SJSA1 (cell line): ENCODE measurements at places on chromosomes 6 and 20. TPM values are rescaled to one million over a fixed set of nuclear protein-coding genes. Genes with fewer than 3 reads are reported as not detected.

CLDN20 gene
- total RNA-seq, result not detected in 2 replicates

DEFB114 gene
- total RNA-seq, result not detected in 2 replicates

SYNE1 gene
- 28.7 and 53.6 TPM in 2 replicates for total RNA-seq

WFDC5 gene
- not detected in 2 replicates for total RNA-seq

SAPCD1 gene
- total RNA-seq, result 1.4 TPM in 1 of 2 replicates, not detected in the other

ERMARD gene
- total RNA-seq, result 11.3 and 13.4 TPM in 2 replicates

PBX2 gene
- total RNA-seq, result 11.8 and 13.2 TPM in 2 replicates

GRCh38 chr20:35199740-35200139, 26.8 kb upstream of the MMP24 start:
- DNase-seq, result no peak

GRCh38 chr6:36340618-36341454, 4.1 kb upstream of the BNIP5 start:
- DNase-seq, result peak; percentile 44

DNA sequence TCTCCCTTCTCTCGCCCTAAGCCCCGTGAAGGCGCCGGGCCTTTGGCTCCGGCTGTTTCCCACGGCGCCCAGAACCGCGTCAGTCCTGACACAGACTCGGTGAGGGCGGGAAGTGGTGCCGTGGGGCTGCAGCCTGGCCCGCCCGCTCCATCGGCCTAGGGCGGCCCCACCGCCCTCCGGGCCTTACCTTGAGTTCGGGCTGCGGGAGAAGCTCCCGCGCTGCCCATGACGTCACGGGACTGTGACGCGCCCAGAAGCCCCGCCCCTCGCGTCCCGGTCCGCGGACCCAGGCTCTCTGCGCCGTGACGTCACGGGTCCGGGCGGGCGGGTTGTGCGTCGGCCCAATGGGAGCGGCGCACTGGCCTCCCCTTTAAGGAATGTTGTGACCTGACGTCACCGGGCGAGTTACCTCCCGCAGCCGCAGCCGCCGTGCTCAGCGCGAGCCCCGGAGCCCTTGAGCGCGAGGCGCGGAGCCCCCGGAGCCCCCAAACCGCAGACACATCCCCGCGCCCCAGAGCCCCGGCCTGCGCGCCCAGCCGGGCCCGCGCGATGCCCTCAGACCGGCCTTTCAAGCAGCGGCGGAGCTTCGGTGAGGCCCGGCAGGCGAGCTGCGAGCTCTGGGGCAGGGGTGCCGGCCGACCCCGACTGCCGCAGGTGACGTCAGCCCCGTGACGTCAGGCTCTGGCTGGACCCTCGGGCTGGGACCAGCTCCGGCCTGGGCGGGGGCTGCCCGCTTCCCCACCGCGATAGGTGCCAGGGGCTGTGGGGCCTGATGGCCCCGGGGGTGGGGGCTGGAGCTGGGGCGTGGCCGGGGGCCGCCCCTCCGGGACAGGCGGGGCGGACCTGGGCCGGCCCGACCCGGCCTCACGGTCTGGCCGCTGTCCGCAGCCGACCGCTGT, at the start of gene MAP1LC3A:
Gene MAP1LC3A, plus strand, starts transcription at position 399 of the 899 bp plus-strand sequence. Its CDS starts 151 bp downstream, at position 550.
- peak; percentile 93 for DNase-seq

DNA sequence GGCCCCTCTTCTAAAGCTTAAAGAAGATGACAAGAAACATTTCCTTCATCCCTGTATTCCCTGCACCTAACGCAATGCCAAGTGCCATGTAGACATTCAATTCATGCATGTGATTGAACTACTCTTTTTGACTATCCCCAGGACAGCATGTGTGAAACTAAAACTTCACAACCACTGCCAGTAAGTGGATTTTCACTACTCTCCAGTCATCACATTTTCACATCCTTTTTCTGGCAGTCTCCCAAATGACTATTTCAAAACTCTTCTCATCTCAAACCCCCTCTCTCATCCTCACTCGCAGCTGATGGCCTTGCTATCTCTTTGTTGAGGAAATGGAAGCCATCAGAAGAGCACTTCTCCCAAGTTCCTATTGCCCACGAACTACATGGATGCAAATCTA, 122.6 kb downstream of the OPRM1 start:
- no peak for DNase-seq

- DNase-seq, result no peak
Measured at GRCh38 chr6:9646342-9647070, 768.4 kb downstream of the TFAP2A start.

DNA sequence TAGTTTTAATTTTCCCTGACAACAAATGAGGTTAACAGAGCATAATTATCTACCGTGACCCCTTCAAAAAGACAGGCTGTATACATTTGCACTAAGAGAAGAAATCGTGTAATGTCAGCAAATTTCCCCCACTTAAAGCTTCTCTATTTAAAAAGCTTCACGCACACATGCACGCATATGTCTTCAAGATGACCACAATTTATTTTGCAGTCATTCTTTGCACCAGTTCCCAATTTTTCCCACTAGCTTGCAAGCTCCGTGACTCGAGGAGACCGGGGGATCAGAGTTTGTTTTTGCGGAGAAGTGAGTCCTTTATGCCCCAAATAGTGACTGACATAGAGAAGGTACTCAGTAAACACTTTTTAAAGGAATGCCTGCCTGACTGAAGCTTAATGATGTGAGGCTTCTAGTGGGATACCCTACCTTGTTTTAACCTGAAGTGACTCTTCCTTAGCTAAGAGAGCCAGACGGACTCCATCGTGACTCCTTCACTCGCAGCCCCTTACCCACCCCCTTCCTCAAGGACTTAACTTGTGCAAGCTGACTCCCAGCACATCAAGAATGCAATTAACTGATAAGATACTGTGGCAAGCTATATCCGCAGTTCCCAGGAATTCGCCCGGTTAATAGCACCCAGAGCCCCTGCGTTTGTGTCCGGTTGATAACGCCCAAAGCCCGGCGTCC, 9.3 kb upstream of the NQO2 start:
- DNase-seq, result peak; percentile 53

DNA sequence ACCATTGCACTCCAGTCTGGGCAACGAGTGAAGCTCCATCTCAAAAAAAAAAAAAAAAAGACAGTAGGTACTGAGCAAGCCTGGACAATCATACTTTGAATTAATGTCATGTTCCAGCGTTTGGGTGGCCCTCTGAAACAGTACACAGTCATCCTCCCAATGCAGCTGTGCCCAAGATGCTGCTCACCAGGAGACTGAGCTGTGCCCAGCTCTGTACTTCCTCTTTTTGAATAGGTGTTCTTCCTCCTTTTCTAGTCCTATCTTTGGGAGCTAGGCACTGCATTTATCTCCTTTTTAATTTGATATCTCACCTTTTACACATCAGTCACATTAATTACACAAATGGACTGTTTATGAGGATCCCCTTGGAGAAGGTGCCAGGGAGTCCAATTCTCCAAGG, 101.5 kb downstream of the RPP40 start:
- DNase-seq, result no peak

DNA sequence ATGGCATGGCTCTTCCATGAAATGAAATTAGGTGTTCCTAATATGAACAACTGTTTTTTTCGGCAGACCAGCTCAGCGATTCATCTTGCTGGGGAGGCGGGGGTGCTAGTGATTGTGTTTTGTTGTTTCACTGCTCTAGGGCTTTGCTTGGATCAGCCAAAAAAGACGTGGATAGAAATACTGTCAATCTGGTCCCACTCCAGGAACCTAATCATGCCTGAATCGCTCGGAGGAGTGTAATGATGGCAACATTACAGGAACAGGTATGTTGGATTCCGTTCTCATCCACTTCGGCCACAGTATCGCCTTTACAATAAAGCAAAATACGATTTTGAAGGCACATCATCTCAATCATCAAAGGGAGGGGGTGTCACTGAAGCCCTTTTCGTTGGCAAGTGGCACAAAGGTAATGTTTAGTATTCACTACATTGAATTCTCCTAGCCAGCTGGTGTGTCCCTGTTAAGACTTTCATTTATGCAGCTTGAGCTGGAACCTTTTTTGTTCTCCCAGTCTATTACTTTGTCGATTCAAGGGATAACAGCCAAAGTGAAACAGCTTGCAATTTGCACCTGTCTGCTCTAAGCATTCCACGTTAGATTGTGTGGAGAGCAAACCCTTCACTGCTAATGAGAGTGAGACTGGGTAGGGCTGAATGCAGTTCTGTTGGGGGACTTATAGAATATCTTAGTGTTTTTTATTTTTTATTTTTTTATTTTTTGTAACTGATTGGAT, 477.7 kb downstream of the TFAP2A start:
- DNase-seq, result no peak

DNA sequence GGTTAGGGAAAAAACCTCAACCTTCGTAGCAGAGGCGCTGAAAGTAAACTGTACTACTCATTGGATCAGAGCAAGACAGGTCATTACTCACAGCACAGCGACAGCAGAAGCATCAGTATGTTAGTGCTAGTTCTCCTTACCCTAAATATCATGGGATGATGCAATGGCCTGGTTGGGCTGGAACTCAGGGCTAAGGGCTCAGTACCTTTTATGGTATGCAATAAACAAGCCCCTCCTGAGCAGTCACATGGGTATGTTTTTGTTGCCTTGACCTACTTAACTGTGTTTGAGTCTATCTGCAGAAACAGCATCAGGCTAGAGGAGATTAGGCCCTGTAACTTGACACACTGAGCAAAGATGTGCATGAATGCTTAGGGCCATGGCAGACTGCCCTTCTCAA, 369.4 kb upstream of the IMPG1 start:
- no peak for DNase-seq

- no peak for DNase-seq
Measured at GRCh38 chr6:16168858-16169257, 40.0 kb downstream of the MYLIP start.

- DNase-seq, result no peak
Measured at GRCh38 chr6:162005372-162005771, 722.2 kb downstream of the PRKN start.

GRCh38 chr6:20251525-20251924, 39.3 kb upstream of the MBOAT1 start:
- DNase-seq, result no peak

GRCh38 chr6:81491454-81492101, 260.9 kb downstream of the TENT5A start:
- DNase-seq, result no peak

- DNase-seq, result no peak
Measured at GRCh38 chr6:45450831-45451230, 73.1 kb upstream of the SUPT3H start.

DNA sequence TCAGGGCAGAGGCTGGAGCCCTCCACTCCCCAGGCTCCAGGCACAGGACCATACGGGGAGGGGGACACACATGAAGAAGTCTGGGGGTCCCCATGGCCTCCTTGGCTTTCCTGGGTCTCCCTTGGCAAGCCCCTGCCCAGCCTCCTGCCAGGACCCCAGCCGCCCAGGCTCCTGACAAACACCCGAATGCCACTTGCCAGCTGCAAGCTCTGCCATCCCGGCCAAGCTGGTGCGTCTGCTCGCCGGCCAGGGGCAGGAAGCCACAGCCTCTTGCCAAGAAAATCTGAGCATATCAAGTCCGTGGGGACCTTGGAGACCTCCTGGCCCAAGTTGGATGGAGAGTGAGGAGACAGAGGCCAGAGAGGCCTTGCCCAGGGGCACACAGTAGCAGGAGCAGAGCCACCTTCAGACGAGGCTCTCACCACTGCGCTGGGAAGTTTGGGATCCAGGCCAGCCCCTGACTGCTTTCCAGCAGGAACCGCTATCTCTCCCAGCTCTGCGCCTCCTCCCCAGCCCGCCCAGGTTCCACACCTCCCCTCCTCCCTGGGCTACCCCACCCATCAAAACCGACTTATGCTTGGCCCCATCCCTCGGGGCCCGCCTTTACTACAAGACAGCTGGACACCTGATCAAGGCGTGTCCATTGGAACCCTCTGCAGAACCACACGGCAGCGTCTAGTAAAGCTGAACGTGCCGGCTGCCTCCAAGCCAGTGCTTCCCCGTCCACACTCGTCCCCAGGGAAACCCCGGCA, 80.2 kb downstream of the GRM4 start:
- no peak for DNase-seq

DNA sequence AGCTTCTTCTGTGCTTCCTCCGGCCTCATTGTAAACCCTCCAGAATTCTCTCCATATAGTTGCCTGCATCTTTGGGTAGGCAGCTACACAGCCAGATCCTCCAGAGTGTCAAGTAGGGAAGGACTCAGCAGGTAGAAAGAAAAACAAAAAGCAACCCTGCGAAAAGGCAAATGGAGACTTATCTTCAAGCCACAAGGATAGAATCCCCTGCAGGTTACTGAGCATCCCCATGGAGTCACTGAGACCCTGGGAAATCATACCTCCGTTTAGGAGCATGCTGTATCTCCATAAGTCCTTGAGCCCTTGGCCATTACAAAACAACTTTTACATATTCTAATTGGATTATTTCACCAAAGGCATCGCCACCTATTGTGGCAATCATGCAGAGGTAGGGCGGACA, 28.6 kb downstream of the ALDH8A1 start:
- no peak for DNase-seq

DNA sequence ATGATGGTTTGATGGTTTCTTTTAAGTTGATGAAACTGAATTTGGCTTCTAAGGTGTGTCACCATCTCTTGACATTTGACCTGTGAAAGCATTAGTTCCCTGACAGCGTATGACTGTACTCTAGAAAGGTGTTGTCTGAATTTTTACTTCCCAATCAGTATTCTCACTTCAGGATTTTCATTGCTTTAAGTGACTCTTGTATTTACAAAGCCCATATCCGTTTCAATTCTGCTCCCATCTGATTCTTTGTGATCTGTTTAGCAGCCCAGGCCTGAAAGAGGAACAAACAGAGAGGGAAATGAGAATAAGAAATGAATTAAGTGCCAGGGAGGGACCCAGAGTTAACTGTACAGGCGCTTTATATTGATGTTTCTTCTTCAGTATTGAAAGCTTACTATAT, 73.7 kb downstream of the FARS2 start:
- no peak for DNase-seq
